Karpas-422 (cell line): ENCODE measurements at places on chromosomes 3 and 15. TPM values are rescaled to one million over a fixed set of nuclear protein-coding genes. Genes with fewer than 3 reads are reported as not detected.

Gene ITIH1
- total RNA-seq = not detected in 2 replicates

DNA sequence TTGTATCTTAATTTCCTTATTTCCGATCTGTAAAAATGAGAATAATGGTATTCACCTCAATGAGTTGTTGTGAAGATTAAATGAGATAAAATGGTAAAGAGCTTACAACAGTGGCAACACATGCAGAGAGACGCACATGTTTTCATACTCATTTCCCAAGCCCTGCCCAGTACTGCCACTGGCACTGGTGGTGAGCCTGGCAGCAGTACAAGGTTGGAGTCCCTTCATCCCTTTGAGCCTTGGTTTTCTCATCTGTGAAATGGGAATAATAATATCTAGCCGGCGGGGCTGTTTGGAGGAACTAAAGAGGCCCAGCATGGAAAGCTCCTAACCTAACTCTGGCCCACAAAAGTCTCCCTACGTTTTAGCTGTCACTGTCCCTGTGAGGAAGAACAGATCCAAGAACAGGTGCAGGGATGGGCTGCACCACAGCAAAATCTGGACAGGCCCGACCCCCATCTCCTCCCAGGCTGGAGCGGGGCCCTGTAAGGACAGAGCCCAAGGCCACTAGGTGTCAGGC, 866 bp upstream of the CD276 start:
- no peak overlapping the region for H3K4me3 ChIP-seq
- H3K27ac ChIP-seq = no peak overlapping the region
- no peaks in the 10 kb centered on the region for H3K36me3 ChIP-seq
- DNase-seq = no peak
- no peaks in the 10 kb centered on the region for H3K27me3 ChIP-seq

DNA sequence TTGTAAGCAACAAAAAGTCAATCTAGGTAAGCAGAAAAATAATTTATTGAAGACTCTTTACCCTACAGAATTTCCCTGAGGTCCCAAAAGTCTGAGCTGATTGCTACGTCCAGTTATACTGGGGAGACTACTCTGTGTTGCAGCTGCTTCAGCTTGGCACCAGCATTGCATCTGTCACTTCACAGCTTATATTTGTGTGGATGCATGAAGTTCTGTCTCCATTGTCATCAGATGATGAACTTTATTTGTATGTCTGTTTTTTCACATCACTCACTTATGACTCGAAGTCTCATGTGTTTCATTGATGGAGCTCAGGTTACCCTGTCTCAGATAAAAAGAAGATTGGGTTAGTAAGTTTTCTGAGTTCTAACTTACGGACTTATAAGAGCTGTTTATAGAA, 75.3 kb upstream of the LRRFIP2 start:
- H3K27ac ChIP-seq = no peak overlapping the region
- DNase-seq = no peak
- peaks cover 23% of the 10 kb centered on the region; the same call in 1 of the 2 replicates for H3K36me3 ChIP-seq
- no peak overlapping the region for H3K4me3 ChIP-seq

- no peaks in the 10 kb centered on the region for H3K36me3 ChIP-seq
- H3K27ac ChIP-seq = no peak overlapping the region
- no peak overlapping the region for H3K4me3 ChIP-seq
- peaks cover 3% of the 10 kb centered on the region for H3K4me1 ChIP-seq
- 0 out of 2 replicates have a peak, but pooled peaks cover 3% of the 10 kb centered on the region for H3K27me3 ChIP-seq
- DNase-seq = no peak
These were observed 1.2 kb downstream of the GP5 start for GRCh38 chr3:194397757-194398312.

Gene ADAMTS7
- 0.29 and 0.75 TPM in 2 replicates for total RNA-seq

DNA sequence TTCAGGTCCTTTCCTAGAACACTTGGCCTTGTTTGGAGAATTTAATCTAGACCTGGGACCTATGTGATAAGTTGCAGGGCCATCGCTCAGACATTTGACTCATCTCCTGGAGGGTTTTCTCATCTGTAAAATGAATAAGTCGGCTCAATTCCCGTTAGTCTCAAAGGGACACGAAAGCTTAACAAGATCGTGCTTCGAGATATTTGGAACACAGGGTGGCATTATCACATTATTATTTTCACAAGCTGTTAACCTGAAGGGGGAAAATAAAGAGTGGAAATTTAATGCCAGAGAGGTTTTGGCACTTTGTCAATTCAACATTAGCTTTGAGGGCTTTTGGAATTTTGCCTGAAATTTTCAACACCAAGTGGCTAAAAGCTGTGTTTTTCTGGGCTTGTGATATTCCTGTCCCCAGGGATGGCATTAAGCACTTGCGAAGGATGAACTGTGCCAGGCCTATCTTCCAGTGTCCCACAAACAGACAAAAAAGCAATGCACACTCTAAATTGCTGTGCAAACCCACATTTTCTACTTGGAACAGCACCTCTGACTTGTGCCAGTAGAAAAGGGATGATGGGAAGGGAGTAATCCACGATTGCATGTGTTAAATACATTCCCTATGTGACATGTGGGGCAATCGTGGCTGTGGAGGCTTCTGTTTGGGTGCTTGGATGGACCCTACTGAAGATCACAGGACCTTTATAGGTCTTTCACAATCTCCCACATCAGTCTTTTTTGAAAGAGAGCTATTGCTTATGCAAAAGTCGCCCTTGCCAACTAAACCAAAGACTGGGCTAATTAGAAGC, 478.7 kb downstream of the MFSD1 start:
- DNase-seq = no peak
- H3K27ac ChIP-seq = no peak overlapping the region
- no peaks in the 10 kb centered on the region for H3K36me3 ChIP-seq
- H3K4me1 ChIP-seq = no peaks in the 10 kb centered on the region
- H3K27me3 ChIP-seq = no peaks in the 10 kb centered on the region
